Ovary (tissue), 10 donors: ENCODE measurements at places on chromosomes 1 and 21. TPM values are rescaled to one million over a fixed set of nuclear protein-coding genes. Genes with fewer than 3 reads are reported as not detected.
A peak's percentile ranks its signal among the peaks of the same experiment; 100 is the strongest.

DNA sequence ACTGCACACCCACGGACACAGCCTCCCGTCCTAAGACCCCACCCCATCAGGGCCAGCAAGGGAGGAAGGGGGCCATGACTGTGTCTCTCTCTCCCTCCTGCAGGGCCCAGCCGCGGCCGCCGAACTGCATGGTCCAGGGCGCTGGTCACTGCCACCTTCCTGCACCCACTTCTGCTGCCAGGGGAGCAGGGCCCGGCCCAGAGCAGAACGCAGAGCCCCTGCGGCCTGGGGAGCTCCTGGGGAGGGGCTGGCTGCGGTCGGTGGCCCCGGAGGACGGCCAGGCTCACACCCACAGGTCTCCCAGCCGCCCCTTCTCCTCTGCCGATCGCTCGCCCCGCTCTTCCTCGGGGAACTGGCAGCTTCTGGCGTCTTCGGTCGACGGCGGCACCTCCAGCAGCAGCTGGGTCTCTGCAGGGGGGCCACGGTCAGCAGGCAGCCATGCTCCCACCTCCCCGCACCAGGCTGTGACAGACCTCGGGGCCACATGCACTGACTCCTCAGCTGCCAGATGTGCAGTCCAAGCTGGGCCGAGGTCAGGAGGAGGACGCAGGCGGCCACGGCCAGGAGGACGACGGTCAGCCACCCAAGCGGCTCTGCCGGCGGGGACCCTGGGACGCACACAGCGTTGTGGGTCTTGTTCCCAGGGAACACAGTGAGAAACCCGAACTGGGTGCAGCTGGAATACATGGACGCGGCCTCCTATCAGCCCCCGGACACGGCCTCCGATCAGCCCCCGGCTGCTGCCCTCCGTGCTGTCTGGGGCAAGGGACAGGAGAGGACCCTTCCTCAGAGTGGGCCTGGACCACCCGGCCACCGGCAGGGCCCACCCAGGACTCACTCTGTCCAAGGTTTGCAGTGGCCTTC, 2.6 kb downstream of the TNFRSF18 start:
- H3K4me1 ChIP-seq = no peaks in the 10 kb centered on the region
- DNase-seq = no peak
- H3K4me3 ChIP-seq = no peak overlapping the region
- H3K36me3 ChIP-seq = no peaks in the 10 kb centered on the region

DNA sequence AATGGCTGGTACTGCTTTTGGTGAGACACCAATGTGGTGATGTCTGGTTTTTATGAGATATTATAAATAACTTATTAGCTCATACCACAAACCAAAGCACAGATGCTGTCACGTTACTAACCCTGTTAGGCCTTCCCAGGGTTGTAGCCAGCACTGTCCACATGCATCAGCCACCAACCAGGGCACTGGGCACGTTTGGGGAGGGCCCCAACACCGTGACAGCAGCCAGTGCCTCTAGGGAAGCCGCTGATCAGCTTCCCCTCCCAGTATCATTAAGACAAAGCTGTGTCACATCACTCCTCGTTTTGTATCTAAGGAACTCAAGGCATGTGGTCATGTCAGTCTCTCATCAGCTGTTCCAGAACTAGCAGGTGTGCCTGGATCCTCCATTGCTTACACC, 13.9 kb downstream of the URB1 start:
- H3K4me1 ChIP-seq = peaks cover 2% of the 10 kb centered on the region
- no peak overlapping the region for H3K27ac ChIP-seq
- DNase-seq = no peak
- H3K27me3 ChIP-seq = no peaks in the 10 kb centered on the region

- H3K4me1 ChIP-seq = peaks cover 13% of the 10 kb centered on the region
- H3K27me3 ChIP-seq = no peaks in the 10 kb centered on the region
These were observed 39.0 kb downstream of the COQ8A start for GRCh38 chr1:226979115-226979516.

DNA sequence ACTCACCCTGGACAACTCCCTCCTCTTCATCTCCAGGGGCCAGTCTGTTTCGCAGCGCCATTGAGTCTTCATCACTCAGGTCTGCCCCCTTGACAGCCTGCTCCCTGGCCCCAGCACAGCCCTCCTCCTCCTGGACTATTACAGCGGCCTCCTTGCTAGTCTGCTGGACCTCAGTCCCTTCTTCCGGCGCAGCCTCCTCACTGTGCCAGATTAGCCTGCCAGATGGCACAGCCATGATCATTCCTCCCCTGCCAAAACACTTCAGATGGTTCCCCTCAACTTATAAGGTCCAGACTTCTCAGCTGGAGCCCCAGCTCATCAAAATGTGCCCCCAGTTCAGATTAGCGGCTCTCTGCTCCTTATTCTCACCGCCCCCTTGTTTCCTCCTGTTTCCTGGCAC, 7.0 kb upstream of the CELSR2 start:
- no peak overlapping the region for H3K27ac ChIP-seq
- DNase-seq = no peak
- H3K27me3 ChIP-seq = no peaks in the 10 kb centered on the region
- H3K4me1 ChIP-seq = peaks cover 14% of the 10 kb centered on the region
- H3K36me3 ChIP-seq = no peaks in the 10 kb centered on the region
- H3K4me3 ChIP-seq = no peak overlapping the region

- no peak for DNase-seq
- H3K27me3 ChIP-seq = no peaks in the 10 kb centered on the region
- H3K36me3 ChIP-seq = no peaks in the 10 kb centered on the region
- H3K4me1 ChIP-seq = peaks cover 1% of the 10 kb centered on the region
- H3K4me3 ChIP-seq = no peak overlapping the region
These were observed 57.8 kb downstream of the ZNF281 start for GRCh38 chr1:200351826-200352549.

- no peak for DNase-seq
- H3K36me3 ChIP-seq = no peaks in the 10 kb centered on the region
- H3K27ac ChIP-seq = no peak overlapping the region
- no peaks in the 10 kb centered on the region for H3K27me3 ChIP-seq
- no peak overlapping the region for H3K4me3 ChIP-seq
- H3K4me1 ChIP-seq = no peaks in the 10 kb centered on the region
These were observed 222.4 kb downstream of the HHIPL2 start for GRCh38 chr1:222325506-222325905.

GRCh38 chr1:243407284-243408018, 151.6 kb downstream of the SDCCAG8 start:
- H3K4me3 ChIP-seq = no peak overlapping the region
- H3K27ac ChIP-seq = no peak overlapping the region
- H3K4me1 ChIP-seq = no peaks in the 10 kb centered on the region
- no peaks in the 10 kb centered on the region for H3K36me3 ChIP-seq
- no peaks in the 10 kb centered on the region for H3K27me3 ChIP-seq

- H3K4me1 ChIP-seq = no peaks in the 10 kb centered on the region
- H3K27me3 ChIP-seq = no peaks in the 10 kb centered on the region
- no peaks in the 10 kb centered on the region for H3K36me3 ChIP-seq
- no peak overlapping the region for H3K4me3 ChIP-seq
- no peak overlapping the region for H3K27ac ChIP-seq
- DNase-seq = no peak
These were observed 119.4 kb downstream of the NEK7 start for GRCh38 chr1:198276241-198276640.

GRCh38 chr1:231431665-231432415, 9.8 kb upstream of the EGLN1 start:
- no peak overlapping the region for H3K4me3 ChIP-seq
- no peaks in the 10 kb centered on the region for H3K4me1 ChIP-seq
- H3K27me3 ChIP-seq = no peaks in the 10 kb centered on the region
- H3K27ac ChIP-seq = no peak overlapping the region
- no peaks in the 10 kb centered on the region for H3K36me3 ChIP-seq

DNA sequence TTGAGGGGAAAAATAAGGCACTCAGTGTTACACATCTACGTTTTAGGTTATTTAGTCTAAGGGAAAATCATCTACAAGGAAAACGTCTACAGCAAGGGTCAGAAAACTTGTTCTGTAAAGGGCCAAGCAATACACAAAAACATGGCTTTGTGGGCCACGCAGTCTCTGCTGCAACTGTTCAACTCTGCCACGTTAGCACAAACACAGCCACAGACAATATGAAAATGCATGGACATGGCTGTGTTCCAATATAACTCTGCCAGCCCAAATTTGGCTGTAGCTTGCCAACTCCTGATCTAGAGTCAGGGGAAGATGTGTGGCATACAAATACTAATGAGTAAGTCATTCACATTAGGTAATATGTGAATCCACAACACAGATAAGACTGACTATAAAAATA, 40.7 kb downstream of the COA6 start:
- H3K27me3 ChIP-seq = no peaks in the 10 kb centered on the region
- H3K27ac ChIP-seq = no peak overlapping the region
- H3K4me3 ChIP-seq = no peak overlapping the region
- no peak for DNase-seq
- H3K4me1 ChIP-seq = no peaks in the 10 kb centered on the region

- DNase-seq = peak; percentile 74
- peaks cover 2% of the 10 kb centered on the region for H3K4me1 ChIP-seq
These were observed 64.0 kb downstream of the SLC19A1 start for GRCh38 chr21:45478115-45478801.

DNA sequence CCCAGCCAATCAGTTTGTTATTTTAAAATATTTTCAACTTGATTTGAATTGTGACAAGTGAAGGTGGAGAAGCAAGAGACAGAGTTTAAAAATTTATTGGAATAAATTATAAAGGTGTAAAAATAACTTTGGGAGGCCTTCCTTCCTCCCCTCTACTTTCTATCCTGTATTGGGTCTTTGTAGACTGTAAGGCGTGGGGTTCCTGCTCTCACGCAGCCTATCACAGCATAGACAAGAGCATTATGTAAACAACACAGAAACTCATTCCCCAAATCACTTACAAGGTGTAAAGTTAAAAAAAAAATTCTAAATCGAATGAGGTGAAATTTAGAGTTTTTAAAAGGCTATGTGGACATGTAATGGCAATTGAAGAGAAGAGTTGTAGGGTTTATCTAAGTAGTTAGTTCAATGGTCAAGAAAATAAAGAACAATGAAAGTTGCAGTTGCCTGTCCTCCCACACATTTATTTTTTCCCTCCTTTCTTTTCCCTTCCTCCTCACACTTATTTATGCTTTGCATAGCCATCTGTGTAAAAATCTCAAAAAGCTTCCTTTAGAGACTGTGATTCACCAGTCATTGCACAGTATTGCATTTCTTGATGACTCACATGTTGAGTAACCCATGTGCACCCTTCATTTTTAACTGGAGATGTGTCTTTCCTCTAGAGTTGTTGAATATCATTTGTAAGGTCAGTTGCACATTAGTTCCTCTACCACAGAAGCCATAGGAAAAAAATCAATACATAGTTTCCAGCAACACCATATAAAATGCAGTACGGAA, 242.2 kb downstream of the PTPRC start:
- DNase-seq = no peak
- H3K36me3 ChIP-seq = no peaks in the 10 kb centered on the region
- no peaks in the 10 kb centered on the region for H3K4me1 ChIP-seq
- no peak overlapping the region for H3K4me3 ChIP-seq
- H3K27ac ChIP-seq = no peak overlapping the region

DNA sequence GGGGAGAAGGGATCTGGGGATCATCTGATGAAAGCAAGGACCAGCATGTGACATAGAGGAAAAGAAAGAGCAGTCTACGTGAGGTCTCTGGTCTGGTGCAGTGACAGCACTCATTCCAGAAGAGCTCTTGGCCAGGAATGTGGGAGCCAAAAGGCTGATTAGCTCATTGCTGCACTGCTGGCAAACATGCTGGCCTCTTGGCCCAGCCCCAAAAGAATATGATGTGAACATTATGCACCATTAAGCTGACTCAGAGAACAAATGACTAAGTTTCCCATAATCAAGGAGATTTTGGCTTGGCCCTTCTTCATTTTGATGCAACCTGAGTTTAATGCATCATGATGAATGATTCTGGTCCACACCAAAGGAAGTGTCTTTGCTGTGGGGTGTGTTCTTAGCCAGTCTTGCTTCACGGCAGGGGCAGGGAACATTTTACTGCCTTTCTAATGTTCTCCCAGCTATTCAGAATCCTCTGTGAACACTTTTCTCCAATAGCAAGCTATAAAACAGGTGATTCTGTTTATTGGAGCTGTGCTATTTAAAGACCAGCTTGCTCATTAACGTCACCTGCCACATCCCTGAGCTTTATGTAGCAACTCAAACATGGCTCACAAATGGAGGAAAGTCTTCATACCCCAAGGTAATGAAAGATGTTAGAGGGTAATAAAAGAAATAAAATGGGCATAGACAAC, 55.1 kb downstream of the PCBP3 start:
- no peaks in the 10 kb centered on the region for H3K36me3 ChIP-seq
- no peak overlapping the region for H3K4me3 ChIP-seq
- no peaks in the 10 kb centered on the region for H3K4me1 ChIP-seq

DNA sequence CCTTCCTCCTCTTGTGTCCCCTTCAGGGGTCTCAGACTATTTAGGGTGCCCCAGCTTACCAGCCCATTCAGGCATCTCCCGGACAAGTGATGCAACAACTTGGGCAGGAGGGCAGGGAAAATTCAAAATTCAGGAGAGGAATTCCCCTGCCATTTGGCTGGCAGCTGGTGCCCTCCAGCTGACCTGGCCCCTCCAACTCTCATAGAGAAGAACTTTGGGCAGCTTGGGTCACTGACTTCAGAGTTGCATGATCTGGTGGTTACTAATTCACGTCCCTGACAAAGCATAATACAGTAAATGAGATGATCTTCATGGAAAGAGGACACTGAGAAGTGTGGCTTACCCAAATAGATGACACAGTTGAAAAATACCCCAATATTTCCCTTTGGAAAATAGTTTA, at the start of gene FCAMR:
Gene FCAMR, minus strand, starts transcription at position 15 of the 400 bp plus-strand sequence. CDS start 335 bp downstream, outside the sequence.
- H3K27me3 ChIP-seq = no peaks in the 10 kb centered on the region
- DNase-seq = no peak
- H3K27ac ChIP-seq = no peak within 1 kb of the TSS

GRCh38 chr1:186429017-186429416, 31.9 kb downstream of the PDC start:
- no peaks in the 10 kb centered on the region for H3K4me1 ChIP-seq
- no peak overlapping the region for H3K27ac ChIP-seq
- H3K36me3 ChIP-seq = no peaks in the 10 kb centered on the region
- H3K27me3 ChIP-seq = no peaks in the 10 kb centered on the region
- DNase-seq = no peak

The VANGL1 gene
- total RNA-seq = 7.1 TPM

The DOCK7 gene
- 41.2 TPM for total RNA-seq

The MORN1 gene
- total RNA-seq = 20.4 TPM

The VPS72 gene
- 41.9 TPM for total RNA-seq

The ATAD3C gene
- total RNA-seq = 1.1 TPM

The OR2L5 gene
- not detected for total RNA-seq

The CDKN2C gene
- total RNA-seq = 17.4 TPM

The KCNJ15 gene
- total RNA-seq = 0.97 TPM

The LRRC71 gene
- total RNA-seq = 0.36 TPM

The PRDM16 gene
- total RNA-seq = 1.5 TPM

The EFNA1 gene
- 16.6 TPM for total RNA-seq

The DMBX1 gene
- not detected for total RNA-seq

The SLC45A3 gene
- total RNA-seq = 7.6 TPM
